ENCODE measurements at places on chromosomes 16 and 17. TPM values are rescaled to one million over a fixed set of nuclear protein-coding genes. Genes with fewer than 3 reads are reported as not detected.

Gene BCL6B
- total RNA-seq, result 0.41 TPM

Gene KRTAP3-3
- total RNA-seq, result not detected

Gene ANTKMT
- total RNA-seq, result 70.1 TPM

Gene C1QTNF8
- total RNA-seq, result not detected

Gene RNF222
- total RNA-seq, result not detected

Gene GH1
- total RNA-seq, result not detected

Gene KRT27
- not detected for total RNA-seq

Gene SLC4A1
- total RNA-seq, result not detected

Gene NEUROD2
- total RNA-seq, result not detected

Gene SNAI3
- total RNA-seq, result not detected

Gene KRT20
- not detected for total RNA-seq

Gene SLC6A2
- total RNA-seq, result not detected

Gene CLEC19A
- total RNA-seq, result not detected

Gene TBC1D3B
- 3.5 TPM for total RNA-seq

Gene TUBB3
- total RNA-seq, result 299 TPM

Gene TBC1D3I
- 0.09 TPM for total RNA-seq

Gene VAT1L
- 4.6 TPM for total RNA-seq

Gene SOX8
- total RNA-seq, result 0.33 TPM

Gene SPNS2
- total RNA-seq, result 0.27 TPM

Measured in fibroblast of the aortic adventitia (primary cell).